Hippocampal formation (tissue), 2 donors: ENCODE measurements at places on chromosomes 4 and X.

DNA sequence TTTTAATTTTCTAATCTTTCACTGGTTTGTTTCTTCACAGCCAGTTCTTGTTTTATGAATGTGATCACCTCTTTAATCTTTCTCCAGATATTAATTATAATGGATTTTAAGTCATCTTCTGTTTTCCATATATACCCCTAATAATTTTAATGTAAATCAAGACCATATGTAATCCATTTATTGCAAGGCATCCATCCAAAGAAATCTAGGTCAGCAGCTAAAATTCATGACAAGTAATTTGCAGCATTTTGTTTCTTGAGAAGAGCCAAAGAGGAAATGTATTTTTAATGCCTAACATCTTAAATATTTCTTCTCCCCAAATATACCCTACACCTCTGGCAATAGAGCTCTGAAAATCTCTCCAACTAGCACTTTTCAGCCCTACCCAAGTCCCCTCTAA, 81.1 kb downstream of the SUPT20HL2 start:
- no peak for DNase-seq

DNA sequence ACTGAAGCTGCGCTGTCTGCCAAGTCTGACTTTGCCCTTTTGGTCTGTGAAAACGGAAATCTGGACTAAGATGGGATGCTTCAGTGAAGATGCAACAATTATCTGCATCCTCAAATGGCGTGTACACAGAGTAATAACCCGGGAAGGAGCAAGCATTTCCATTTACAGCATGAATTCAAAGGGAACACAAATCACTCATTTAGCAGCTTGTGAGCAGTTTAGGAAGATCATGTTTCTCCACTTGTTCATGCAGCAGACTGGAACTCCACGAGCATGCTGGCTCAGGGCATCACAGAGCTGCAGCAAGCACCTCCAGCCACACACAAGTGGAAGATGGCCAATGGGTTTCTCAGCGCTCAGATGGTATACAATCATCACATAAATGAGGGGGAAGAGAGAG, 175.5 kb downstream of the NLGN4X start:
- DNase-seq, result no peak

DNA sequence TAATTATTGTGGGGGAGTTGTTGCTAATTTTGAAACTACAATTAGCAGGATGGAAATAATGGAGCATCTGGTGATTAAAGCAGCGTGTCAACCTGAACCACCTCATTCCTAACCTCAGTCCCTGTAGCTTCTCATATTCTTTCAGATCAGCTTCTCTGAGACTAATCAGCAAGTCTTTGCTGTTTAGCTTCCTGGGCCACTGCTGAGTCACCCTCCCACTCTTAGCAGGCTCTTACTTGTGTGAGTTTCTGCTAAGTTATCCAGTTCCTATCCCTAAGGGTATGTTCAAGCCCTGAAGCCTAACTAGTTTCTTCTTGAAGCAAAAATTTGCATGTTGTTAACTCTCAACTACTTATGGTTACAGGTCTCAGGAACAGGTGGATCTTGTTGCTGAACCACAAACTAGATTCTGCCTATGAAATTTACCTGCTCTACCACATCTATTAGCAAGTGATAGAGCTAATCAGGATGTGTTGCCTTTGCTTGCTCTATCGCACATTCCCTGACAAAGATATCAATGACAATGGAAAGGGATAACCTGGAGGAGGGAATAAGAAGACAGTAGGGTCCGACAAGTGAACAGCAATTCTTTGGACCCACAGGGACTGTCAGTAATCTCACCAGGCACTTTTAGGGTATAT, 134.2 kb downstream of the EIF4E start:
- DNase-seq, result no peak

- no peak for DNase-seq
Observed at GRCh38 chr4:98516042-98516440, 142.4 kb downstream of the TSPAN5 start.

GRCh38 chr4:924107-925096, 7.7 kb downstream of the GAK start:
- DNase-seq, result no peak

DNA sequence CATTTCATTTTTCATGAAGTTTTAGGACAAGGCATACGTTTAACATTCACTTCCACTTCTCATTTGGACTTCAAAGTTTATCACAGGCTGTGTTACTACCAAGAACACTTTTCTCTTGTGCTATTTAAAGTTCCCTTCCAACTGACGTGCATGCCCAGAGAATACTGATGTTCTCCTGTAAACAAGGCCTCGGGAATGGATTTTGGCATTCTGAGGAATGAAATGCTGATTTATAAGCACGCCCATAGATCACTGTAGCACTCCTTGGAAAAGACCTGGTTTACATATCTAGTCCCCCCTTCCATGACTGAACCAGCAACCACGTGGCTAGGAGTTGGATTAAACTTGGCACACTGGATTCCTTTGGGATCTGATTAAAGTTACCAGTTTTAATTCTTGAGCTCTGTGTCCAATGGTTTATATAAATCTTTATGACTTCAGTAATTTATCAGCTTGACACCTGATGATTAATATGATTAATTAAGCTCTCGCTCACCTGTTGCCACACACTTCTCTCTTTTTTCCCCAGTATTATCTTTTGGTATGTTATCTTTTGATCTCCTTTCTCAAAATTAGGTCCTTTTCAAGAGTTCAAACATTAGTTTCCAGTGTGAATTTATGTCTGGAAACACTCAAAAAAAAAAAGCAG, 122.4 kb upstream of the HAND2 start:
- no peak for DNase-seq

- DNase-seq, result no peak
Observed at GRCh38 chrX:133477986-133478385, 62.7 kb upstream of the GPC4 start.

DNA sequence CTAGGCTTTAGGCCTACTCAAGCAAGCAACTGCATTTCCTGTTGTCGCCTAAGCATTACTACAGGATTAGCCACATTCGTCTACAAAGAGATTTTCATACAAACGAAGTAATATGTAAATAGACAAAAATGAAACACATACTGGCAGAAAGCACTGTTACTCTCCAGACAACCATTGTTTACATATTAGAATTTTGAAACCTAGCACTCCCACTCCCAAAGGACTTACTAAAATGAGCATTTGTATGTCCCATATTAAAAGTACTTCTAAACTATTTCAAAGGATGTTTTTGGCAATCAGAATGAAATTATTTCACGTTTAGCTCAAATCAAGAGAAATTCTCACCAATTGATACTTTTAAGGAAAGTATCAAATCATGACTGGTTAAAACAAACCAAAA, 570.8 kb downstream of the PRR32 start:
- DNase-seq, result no peak

DNA sequence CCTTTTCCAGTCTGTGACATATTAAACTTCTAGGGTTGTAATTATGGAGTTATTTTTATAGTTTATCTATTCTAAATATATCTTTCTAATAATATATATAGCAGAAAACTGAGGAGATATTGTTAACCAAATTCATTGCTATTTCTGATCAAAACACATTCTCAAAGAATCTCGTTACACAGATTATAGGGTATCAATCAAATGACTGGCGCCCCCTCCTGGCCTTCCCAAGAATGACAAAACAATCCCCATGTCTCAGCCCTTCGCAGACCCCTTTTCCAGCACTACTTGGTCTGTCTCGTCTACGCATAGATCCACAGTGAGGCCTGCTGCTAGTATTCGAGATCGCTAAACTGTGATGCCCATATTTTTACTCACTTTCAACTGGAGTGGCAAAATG, 209.3 kb downstream of the GPC3 start:
- DNase-seq, result no peak

- no peak for DNase-seq
Observed at GRCh38 chr4:110953191-110953590, 330.3 kb upstream of the PITX2 start.

GRCh38 chrX:152306331-152306730, 144.8 kb downstream of the GABRA3 start:
- DNase-seq, result no peak

DNA sequence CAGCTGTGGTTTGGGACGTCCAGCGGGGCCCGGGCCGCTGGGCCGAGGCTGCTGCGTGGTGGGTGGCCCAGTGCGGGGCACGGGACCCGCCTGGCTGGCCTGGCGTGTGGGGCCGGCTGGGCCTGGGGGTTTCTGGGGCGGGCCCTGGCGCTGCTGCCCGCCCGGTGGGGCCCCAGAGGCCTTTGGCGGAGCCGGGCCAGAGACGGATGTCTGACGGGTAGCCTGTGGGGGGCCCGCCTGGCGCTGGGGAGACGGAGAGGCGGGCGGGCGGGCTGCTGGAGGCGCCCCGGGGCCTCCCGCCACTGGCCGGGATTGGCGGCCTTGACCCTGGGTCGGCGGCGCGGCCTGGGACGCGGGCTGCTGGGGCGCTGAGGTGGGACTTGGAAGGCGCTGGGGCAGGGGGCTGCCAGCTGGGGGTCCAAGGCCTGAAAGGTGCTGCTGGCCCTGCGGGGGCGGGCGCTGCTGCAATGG, 8.1 kb upstream of the TIMP1 start:
- DNase-seq, result no peak

DNA sequence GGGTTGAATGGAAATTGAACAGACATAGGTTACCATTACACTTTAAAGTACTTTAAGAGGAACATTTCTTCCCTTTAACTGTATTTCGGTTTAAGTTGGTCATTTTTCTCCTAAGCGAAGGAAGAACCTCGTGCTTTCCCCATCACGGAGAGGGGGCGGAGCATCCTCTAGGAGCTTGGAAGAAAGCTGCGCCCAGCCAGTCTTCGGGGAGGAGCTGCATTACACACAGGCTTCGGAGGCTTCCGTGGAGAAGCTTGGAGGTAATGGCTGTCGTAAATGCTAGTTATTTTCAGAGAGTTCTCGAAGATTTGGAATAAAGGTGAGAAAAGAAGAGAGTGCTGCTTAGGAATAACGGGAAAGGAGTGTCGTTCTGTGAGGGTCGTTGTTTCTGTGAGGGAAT, at the start of gene PWWP3B:
TSS of gene PWWP3B (plus strand) at position 199 of the 400 bp plus-strand sequence. CDS start 37,128 bp downstream, outside the sequence.
- DNase-seq, result no peak

DNA sequence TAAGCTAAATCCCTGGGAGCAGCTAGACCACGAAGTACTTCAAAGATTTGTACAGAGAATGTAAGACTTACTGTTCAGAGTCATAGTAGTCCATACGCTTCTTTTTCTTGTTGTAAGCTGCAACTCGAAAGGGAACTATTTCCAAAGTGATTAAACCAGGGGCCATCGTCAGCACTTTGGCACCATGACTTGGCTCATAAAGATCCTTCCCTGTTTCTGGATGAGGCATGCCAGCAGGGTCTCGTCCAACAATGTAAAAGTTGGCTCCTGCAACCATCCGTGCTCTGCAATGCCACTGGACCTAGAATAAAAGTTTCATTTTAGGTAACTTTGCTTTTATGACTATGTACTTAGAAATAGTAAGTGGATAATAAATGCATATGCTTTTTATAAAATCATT, 88.5 kb downstream of the PAPSS1 start:
- no peak for DNase-seq

- DNase-seq, result no peak
Observed at GRCh38 chr4:104549736-104550135, 55.0 kb upstream of the CXXC4 start.

DNA sequence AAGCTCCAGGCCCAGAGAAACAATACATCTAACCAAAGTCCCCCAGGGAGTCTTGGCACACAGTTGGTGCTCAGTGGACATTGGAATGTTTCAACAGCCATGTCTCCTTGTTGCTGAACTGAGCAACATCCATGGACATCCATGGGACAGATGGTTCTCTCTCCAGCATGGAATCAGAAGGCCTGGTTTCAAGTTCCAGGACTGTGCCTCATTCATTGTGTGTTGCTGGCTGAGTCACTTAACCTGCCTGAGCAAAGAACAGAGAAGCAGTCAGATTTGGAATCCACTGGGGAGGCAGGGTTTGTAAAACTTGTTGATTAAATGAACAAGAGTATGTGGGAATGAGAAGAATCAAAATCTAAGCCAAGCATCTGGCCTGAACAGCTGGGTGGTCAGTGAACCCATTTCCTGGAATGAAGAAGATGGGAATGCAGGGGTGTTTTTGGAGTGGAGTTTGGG, 147.9 kb downstream of the CHIC2 start:
- no peak for DNase-seq

- no peak for DNase-seq
Observed at GRCh38 chr4:27272217-27272616, 411.6 kb downstream of the STIM2 start.

DNA sequence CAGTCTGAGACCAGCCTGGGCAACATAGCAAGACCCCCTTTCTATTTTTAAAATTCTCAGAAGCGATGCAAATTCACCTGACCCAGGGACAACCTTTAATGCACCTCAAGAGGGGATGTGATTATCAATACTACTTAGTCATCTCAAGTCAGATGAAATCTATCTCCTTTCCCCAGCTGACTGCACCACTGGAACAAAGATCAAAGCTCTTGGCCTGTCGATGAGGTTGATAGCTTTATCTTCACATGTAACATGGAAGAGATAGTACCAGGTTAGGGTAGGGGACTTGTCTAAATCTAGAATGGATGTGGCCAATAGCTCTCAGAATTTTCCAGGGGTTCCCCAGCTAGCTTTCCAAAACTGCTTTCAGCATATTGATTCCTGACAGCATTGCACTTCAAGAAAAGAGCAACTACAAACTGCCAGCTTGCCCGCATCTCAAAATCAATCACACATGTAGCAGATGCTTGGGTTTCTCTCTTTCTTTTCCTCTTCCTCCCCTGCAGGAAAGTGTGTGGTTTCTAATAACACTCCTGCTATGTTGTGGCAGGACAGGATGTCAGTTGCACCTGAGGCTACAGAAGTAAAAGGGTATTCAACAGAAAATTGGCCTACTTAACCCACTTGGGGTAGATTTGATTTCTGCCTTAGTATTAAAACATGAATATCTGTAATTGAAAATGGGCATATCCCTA, 12.2 kb upstream of the TMEM164 start:
- DNase-seq, result no peak

DNA sequence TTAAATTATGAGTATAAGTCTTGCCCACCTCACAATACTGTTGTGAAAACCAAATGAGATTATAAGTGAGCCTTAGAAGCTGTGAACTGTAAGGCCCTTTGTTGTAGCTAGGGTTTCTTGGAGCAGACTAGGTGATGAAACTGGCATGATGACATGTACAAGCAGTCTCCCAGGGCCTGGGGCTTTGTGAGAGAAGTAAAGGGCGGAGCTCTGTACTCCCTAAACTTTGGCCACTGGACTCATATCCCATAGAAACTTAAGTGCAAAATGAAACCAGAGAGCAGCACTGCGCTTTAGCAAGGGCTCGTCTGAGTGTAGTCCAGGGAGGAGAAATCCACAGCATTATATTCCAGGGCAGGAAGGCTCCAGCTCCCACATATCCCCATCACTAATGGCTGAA, 385.6 kb upstream of the FGF16 start:
- no peak for DNase-seq

GRCh38 chr4:78002260-78002659, 54.9 kb upstream of the FRAS1 start:
- DNase-seq, result no peak

GRCh38 chrX:13955975-13956374, 73.7 kb downstream of the GEMIN8 start:
- no peak for DNase-seq
